Right lobe of liver (tissue), 6 donors: ENCODE measurements at places on chromosomes 3 and 15. TPM values are rescaled to one million over a fixed set of nuclear protein-coding genes. Genes with fewer than 3 reads are reported as not detected.

Gene RBP2
- total RNA-seq, result not detected

DNA sequence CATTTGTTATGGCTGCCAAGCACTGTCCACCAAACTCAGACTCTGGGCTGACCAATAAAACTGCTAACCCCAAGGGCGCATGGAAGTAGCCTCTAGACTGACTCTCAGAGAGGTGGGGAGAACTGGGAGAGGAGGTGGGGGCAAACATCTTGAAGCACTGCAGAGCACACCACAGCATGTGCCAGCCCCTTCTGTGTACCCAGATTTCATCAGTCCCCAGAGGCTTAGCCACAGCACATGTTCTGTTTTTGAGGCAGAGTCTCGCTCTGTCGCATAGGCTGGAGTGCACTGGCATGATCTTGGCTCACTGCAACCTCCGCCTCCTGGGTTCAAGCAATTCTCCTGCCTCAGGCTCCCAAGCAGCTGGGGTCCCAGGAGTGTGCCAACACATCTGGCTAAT, 119.5 kb upstream of the SPATA12 start:
- no peak for DNase-seq

GRCh38 chr15:43792761-43793476, 799 bp downstream of the SERF2 start:
- DNase-seq, result peak; percentile 58

GRCh38 chr3:98540346-98540745, 8.6 kb downstream of the GPR15 start:
- no peak for DNase-seq

GRCh38 chr15:68318008-68318835, 40.7 kb downstream of the FEM1B start:
- peak; percentile 13 for DNase-seq
